ENCODE measurements at places on chromosomes 2 and 18.
A peak's percentile ranks its signal among the peaks of the same experiment; 100 is the strongest.

- no peak for DNase-seq
Observed at GRCh38 chr2:59968441-59968840, 585.0 kb downstream of the BCL11A start.

DNA sequence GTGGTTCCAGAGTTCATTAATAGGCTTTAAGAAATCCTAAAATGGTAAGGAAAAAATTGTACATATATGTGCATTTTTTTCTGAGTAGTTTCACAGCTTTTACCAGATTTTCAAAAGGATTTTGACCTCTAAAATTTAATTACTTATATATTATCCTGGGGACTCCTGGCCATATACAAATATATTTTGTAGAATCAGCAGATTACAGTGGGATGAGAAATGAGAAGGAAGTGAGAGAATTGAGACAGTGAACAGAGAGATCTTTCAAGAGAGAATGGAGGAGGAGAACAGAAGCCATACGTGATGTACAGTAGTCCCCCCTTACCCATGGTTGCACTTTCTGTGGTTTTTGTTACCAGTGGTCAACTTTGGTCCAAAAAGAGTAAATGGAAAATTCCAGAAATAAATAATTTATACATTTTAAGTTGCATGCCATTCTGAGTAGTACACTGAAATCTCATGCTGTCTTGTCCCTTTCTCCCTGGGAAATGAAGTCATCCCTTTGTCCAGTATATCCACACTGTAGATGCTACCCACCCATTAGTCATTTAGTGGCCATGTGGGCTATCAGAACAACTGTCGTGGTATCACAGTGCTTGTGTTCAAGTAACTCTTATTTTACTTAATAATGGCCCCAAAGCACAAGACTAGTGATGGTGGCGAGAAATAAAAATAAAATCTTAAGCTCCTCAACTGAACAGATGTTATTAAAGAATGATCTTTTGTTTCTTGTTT is 130.4 kb upstream of the MYO3B start:
- no peak for DNase-seq

DNA sequence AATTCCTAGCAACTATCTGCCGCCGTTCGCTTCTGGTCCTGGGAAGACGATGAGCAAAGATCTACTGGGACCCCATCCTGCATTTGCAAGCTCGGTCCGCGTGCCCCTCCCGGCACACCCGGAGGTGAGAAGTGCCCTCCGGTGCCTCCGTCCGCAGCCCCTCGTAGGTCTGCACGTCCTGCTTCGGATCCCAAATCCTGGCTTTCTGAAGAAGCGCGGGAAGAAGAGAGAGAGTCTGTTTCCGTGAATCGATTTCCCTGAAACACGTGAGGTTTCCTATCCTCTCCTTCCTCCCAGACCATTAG is 5.0 kb upstream of the OSR1 start:
- no peak for DNase-seq

DNA sequence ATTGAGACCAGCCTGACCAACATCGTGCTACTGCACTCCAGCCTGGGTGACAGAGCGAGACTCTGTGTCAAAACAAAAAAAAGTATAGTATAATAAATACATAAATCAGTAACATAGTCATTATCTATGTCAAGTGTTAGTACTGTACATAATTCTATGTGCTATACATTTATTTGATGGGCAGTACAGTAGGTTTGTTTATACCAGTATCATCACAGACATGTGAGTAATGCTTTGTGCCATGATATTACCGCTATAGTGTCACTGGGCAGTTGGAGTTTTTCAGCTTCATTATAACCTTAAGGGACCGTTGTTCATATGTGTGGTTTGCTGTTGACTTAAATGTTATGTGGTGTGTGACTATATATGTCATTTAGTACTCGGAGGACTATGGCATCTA is 24.9 kb downstream of the MTA3 start:
- DNase-seq: no peak

DNA sequence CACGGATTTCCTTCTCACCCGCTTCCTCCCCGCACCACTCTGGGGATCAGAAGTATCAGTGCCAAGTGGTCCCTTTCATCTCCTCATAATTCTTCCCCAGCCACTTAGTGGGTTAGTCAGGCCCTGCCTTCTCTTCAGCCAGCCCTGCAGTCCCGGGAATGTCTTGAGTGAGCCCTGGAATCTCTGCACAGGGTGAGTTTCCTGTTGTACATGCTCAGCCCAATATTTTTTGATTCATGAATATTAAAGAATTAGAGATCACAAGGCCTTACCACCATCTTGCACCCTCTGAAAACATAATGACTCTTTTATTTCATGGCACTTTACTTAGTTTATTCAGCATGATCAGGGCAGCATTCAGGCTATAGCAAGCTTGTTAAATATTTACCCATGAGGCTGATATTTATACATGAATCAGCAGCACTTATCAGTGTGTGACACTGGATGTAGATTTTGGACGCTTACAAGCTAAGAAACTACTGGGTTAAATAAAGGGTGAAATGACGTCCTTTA is 159.4 kb upstream of the FOSL2 start:
- DNase-seq: no peak

DNA sequence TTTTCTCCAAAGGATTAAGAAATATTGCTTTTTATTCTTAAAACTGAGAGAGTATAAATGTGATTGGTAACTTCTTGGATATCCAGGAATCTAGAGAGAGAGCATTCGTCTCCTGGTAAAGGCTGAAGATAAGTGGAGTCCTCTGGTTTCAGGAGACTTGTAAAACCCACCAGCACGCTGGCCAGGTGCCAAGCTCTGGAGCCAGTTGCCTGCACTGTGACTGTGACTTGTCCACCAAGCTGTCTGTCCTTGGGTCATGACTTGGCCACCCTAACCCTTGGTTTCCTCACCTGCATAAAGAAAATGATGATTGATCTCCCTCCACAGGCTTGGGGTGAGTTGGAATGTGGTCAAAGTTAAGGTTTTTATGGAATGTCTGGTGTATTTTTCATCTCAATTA is 185.4 kb upstream of the NCKAP5 start:
- no peak for DNase-seq

DNA sequence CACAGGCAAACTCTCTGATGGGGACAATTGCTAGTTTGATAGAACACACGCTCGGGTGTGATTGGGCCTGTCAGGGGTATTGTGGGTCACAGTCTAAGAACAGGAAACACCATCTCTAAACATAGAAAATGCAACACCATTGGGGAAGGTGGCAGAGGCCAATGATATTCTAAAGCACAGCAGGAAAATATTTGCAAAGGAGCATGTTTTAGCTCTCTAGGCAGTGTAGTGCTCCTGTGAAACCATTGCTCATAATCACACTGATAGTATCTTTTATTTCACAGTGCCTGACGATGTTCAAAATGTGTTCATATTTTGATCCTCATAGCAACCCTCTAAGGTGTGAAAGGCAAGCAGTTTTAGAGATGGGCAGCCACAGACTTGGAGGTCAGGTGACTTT is 224.2 kb downstream of the CD226 start:
- no peak for DNase-seq

DNA sequence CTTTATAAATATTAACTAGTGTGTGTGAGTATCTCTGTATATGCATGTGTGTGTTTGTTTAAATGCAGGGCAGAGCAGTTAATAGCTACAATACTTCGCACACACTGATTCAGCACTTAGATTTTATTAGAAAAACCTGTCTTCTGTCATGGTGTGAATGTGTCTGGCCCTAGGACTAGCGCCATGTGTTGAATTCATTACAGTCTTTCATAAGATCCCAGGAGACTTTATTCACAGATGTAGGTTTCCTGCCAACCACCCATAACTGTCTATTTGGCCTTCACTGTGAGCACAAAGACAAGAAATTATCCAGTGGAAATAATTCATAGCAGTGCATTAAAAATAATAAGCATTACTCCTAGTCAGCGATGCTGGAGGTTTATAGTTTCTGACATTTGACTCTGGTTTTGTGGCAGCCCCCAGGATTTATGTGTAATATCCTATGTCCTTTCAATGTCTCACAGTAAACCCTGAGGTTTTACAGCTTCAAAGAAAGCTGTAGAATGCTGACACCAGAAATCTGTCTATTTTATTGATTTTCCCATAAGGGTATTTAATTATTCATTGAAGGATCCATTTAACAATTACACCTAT is 93.9 kb downstream of the ZNF804A start:
- DNase-seq: peak; percentile 8

- no peak for DNase-seq
Observed at GRCh38 chr2:240815761-240816583, 4.0 kb downstream of the KIF1A start.

DNA sequence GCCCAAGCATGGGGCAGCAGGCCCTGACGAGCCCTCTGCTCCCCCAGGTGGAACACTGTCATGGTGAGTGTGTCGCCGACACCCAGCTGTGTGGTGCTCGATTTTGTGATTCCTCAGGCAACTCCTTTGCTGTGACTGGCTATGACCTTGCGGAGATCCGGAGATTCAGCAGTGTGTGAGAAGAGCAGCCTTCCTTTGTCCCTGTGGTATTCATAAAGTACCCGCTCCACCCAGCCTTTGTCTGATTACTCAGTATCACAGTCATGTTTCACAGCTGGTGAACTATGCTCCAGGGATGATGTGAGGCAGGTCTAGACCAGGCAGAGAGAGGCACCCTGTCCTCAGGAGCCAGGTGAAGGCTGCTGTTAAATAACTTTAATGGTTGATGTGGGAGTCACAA is 4.0 kb downstream of the WDR54 start:
- no peak for DNase-seq

DNA sequence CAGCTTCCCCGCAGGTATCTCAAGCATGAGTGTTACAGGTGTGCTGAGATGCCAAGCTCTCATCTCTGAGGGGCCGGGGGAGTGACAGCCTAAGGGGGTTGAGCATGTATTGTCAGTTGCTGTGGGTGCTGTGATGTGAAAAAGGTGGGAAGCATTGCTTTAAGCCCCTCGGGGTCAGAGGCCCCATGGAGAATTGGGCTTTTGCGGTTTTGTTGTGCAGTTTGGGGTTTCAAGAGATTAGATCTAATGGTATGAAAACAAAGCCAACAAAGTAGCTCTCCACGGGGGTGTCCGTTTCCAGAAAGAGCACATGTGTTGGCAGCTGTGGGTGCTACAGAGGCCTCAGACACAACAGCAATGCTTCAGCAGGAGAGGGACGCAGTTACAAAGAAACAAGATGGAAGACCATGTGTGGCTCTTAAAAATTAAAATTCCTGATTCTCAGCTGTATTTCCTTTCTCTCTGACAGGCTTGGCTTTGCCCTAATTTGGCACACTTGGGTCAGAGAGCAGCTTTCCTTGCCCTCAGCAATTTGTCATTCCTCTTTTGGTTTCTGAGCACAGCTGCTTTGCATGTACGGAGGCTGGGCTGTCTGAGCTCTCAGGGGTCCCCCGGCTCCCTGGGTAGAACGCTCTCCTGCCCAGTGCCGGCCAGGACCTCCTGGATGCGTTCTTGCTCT is 69.9 kb downstream of the TMEM247 start:
- DNase-seq: no peak

- DNase-seq: no peak
Observed at GRCh38 chr18:22420652-22421051, 2.9 kb upstream of the CTAGE1 start.

- no peak for DNase-seq
Observed at GRCh38 chr18:53253789-53254188, 913.8 kb downstream of the DCC start.

GRCh38 chr18:31247574-31248199 is 70.3 kb upstream of the DSG1 start:
- no peak for DNase-seq

DNA sequence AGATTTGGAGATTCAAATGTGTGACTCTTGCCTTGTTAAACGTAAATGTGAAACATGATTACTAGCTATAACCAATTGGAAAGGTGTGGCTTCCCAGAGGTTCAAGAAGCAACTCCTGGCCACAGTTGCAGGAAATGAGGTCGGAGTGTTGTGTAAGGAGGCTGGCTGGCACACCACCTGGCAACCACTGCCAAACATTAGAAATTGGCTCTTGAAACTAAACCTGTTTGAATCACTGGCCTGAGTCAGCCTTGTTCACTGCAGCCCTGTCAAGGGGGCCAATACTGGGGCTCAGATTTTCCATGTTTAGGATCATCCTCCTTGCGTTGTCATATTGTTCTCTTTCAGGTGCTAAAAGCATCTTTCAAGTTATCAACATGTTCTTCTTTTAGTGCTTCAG is 206.3 kb downstream of the ARL6IP6 start:
- DNase-seq: no peak

DNA sequence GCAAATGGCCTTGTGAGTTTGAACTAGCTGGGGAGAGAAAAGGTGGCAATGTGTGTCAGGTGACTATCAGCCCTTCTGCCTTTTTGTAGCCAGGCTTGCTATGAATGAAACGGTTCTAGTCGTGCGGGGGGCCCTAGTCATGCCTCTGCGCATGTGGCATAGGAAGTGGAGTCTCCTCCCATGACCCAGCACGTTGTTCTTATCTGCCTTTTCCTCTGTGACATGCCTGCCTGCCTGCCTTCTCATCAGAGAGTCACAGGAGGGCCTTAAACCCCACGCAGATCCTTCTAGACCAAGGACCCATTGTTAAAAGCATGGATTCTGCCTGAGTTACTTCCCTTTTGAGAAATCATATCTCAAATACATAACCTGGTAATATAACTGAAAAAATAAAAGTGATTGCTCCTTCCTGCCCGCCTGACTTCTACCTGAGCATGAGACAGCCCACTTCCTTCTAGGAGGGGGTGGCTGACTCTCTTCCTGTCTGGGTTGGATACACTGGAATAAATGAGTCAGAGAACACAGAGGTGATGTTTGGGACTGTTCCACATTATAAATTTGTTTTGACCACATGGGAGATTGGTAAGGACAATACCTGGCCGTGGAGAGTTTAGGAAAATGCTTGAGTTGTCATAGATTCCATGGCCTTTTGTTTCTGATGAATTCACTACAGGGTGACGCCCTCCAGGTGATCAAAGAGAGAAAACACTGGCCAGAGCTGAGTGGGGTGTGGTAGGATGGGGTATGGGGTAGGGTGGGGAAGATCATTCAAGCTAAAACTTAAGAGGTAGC is 49.8 kb downstream of the FBLN7 start:
- DNase-seq: no peak

DNA sequence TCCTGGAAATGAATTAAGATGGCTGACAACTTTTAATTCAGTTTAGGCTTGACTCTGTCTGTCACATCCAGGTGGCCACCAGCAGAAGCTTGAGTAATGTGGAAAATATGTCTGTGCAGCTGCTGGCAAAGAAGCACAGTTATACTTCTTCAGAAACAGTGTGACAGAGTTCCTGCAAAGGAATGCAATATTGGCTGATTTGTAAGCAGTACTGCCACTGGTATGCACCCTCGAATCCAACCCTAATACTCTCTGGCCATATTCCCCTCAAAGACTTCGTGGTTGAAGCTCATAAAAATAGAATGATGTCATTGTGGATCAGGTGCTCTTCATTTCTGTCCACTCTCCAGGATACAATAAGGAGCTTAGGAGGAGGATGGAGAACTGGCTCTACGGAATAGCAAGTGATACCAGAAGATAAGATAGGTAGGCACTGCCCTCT is 86.2 kb downstream of the METTL8 start:
- DNase-seq: peak; percentile 11

All from pons (tissue), 1 donor.